ENCODE measurements at places on chromosomes 12 and 14.

DNA sequence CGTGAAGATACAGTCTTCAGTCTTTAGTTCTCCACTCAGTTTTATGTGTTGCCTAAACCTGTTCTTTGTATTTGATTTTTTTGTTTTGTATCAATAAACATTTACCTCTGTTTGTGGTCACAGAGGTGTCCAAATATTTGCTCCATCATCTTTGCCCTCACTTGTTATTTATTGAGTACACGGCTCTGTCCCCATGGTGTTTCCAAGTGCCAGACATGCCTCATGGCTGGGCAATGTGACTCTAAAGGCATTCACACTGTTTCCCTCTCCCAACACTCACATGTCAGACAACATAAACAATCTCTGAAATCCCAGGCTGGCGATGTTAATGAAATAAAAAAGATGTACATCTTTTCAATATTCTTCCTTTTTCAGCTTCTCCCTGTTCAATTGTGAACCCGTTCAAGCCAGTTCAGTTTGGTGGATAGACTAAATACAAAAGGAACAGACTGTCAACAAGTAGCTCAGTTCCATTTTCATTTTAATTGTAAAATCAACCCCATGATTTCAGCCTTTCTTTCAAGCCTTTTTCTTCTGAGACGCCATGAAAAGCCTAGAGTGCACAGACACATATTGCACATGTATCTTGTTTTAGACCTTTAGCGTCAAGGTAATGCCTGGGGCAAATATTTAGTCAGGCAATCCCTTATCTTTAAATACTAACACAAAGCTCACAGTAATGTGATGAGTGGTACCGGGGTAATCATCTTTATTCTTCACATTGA is 680.7 kb downstream of the GALC start:
- DNase-seq = no peak

DNA sequence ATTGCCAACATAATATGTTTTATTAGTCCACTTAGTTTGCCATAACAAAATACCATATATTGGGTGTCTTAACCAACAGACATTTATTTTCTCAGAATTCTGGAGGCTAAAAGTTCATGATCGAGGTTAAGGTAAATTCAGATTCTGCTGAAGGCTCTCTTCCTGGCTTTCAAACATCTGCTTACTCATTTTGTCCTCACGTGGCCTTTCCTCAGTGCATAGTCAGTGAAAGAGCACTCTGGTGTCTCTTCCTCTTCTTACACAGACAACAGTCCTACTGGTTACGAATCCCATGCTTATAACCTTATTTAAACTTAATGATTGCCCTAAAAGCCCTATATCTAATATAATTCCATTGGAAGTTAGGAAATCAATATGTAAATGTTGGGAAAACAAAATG is 479.7 kb downstream of the FSCB start:
- no peak for DNase-seq

- no peak for DNase-seq
These were observed 273.7 kb downstream of the SLC6A15 start for GRCh38 chr12:84638811-84639368.

GRCh38 chr12:124752437-124753227 is 111.0 kb downstream of the SCARB1 start:
- DNase-seq = no peak

- no peak for DNase-seq
These were observed 1204.8 kb downstream of the GALC start for GRCh38 chr14:86788224-86788623.

DNA sequence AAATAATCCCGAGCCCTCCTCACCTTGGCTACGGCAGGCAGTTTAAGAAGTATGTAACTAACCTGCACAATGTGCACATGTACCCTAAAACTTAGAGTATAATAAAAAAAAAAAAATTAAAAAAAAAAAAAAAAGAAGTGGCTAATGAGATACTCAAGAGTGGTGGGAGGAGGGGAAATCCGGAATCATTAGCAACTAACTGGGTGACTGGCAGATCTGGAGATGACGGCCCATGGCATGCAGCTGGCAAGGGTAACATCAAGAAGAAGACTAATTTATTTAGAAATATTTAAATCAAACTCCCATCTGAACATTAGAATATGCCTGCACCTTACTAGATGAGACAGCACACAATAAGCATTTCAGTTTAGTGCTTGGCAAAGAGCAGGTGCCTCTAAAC is 52.3 kb upstream of the TMCC3 start:
- DNase-seq = no peak

- DNase-seq = no peak
These were observed 60.8 kb downstream of the RASSF3 start for GRCh38 chr12:64670919-64671639.

- no peak for DNase-seq
These were observed 23.4 kb upstream of the RAB35 start for GRCh38 chr12:120139958-120140357.

DNA sequence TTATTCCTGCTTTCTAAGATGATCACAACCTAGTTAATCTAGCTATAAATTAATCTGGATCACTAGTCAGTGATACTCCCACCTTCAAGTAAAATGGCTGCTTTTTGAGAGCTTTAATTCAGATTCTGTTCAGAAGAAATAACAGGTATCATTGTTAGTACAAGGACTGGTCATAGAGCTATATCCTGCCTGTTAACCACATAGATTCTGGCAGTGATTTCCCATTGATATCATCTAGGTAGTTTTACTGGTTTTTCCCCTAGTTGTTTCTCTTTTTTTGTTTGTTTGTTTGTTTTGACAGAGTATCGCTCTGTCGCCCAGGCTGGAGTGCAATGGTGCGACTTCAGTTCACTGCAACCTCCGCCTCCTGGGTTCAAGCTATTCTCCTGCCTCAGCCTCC is 39.0 kb upstream of the HIF1A start:
- no peak for DNase-seq

GRCh38 chr12:9096563-9097176 is 19.0 kb downstream of the A2M start:
- DNase-seq = no peak

DNA sequence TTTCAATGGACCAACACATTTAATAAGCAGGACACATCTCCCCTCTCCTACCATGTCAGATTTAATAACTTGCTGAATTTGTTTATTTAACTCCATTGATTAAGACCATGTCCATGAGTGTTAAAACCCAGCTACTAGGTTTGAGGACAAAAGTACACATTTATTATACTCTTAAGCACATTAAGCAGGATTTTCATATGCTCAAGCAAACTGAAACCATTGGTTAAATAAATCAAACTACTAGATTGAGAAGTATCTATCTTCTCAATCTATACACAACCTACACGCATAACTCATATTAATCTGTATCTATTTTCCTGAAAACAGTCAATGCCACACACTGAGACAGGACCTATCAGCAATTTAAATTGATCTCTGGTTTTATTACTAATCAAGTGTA is 85.2 kb downstream of the KITLG start:
- DNase-seq = no peak

DNA sequence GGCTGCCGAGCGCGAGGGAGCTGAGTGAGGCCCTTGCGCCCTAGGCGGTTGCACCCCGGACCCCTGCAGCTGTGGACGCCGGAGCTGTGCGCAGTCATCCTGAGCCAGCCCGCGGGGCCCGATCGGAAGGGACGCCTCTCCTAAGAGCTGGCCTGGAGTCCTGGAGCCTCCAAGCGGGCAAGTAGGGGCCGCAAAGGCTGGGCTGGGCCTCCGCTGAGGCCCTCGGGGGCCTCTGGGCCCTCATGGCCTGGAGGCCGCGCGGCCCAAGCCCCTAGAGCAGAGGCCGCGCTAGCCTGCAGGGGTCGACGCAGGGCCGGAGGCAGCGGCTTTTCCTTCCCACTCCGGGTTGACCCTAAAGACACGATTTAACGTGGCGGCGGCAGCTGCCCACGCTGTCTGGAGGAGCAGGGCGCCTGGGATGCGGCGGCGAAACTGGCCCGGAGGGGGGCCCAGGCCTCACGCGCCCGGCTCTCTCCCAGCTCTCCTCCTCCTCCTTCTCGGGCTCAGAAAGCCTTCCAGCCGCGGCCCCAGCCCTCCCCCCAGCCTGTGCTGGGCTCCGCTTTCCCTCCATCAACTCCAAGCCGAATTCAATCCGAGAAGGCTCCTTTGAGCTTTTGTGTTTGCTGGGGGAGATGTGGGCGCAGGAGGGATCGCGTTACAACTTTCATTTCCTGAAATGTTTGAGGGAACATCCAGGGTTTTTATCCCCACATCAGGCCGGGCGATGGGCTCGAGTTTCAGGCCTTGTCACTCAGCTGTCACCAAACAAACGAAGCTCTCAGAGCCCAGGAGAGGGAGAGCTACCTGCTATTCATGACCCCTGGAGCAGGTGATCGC is 11.6 kb downstream of the SIX1 start:
- no peak for DNase-seq

GRCh38 chr12:104354868-104355570 is 51.5 kb downstream of the EID3 start:
- DNase-seq = no peak

DNA sequence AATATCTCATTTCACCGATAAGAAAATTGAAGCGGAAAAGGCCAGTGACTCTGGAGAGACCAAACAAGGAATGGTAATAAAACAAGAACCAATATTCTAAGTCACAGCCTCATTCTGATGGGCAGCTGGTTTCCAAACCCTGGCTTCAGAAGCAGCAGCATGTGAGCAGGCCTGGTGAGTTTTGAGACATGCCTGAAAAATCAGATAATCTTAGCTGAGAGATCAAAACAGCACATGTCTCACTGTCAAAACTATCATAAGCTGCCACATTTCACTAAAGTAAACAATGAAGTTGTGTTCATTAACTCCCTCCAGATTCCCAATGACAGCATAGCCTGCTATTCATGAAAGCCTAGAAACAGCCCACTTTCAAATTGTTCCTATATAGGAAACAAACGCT is 36.5 kb downstream of the CIT start:
- DNase-seq = no peak

DNA sequence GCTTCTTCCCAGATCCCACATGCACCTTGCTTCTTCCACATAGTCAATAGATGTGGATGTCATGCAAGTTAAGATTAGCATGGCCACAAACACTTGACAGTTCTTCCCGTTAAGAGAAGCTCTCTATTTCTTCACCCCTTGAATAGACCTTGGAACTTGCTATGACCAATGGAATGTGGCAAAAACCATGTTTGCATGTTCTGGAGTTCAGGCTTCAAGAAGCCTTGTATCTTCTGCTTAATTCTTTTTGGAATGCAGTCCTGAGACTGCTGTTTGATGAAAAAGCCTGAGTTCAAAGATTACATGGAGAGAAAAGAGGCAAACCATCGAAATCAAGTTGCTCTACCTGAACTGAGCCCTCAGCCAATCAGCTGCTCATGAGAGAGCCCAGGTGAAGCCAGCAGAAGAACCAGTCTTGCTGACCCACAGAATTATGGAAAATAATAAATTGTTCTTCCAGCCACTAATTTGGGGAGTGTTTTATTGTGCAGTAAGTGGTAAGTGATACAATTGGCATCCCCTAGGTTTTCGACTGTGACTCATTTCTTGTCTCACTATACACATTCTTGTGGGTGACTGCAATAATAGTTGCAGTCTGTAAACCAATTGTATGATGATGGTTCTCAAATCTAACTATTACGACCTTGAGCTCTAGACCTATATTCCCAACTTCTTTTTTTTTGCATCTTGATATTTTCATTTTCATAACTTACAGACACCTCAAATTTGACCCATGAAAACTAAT is 12.6 kb downstream of the RASSF9 start:
- no peak for DNase-seq
